Effector CD4-positive, alpha-beta T cell (primary cell): ENCODE measurements at places on chromosomes 12 and 14.
A peak's percentile ranks its signal among the peaks of the same experiment; 100 is the strongest.

GRCh38 chr12:115088328-115088994 is 404.5 kb upstream of the TBX3 start:
- no peak for DNase-seq

DNA sequence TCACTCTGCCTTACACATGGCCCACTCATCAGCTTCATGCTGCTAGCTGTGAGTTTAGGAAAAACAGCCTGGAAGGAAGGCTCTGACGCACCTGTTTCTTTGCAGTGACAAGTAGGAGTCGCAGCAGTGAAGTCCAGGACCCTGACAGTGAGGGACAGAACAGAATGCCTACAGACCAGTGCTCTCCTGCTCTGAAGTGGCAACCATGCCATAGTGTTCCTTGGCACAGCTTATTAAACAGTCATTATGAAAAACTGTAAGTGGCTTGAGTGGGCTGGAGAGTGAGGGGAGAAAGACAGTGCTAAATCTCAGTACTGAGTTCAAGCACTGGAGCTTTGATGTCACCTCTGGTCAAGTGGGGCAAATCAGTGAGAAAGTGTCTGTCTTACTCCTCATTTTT is 61.7 kb downstream of the MYRFL start:
- no peak for DNase-seq

DNA sequence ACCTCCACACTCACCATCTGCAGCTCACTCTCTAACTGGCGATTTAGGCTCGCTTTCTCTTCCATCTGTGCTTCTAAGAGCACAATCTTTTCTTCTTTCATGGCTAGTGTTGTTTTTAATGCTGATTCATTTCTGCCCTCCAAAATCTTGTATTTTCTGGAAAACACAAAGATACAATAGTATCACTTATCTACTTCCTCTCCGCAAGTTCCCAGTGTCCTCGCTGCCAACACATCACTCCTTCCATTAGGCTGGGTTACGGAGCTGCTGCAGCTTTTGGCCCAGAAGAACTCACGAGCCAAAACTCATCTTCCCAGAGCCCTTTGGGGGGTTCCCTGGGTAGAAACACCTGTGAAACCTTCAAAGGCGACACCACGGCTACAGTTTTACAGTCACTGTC is 63.8 kb upstream of the GPR68 start:
- no peak for DNase-seq

DNA sequence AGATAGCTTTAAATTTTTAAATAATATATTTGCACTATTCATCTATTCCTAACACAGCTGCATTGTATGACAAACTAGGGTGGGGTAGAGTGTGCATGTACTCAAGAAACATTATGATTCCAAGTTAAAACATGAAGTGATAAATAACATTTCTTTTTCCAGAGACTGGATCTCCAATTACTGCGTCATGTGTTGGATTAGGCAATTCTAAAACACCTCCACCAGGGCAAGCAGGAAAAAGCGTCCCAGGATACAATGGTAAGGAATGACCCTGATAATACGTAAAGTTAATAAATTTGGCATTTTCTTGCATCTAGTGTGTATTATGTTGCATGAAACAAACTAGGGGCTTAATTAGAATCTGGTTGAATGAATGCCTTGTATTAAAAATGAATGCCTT is 138.9 kb downstream of the ACSS3 start:
- no peak for DNase-seq

DNA sequence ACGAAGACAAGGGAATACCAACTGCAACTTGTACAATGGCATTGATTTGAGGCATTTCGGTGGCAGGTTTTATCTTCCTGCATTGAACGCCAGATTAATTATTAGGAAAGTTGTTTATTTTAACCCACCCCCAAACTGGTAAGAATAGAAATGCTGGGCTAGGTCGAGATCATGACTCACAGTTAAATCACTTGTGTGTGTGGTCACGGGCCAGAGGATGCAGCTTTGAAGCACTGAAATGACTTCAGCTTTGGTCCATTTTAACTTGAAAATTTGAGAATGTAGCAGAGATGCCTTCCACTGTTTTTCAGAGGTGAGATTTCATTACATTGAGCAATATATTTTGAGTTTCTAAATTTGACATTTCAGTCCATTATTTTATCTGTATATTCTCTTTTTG is 23.6 kb upstream of the KCNH3 start:
- DNase-seq, result no peak

- no peak for DNase-seq
Observed at GRCh38 chr14:97271451-97271960, 474.3 kb downstream of the VRK1 start.

GRCh38 chr14:99460793-99461192 is 19.9 kb downstream of the SETD3 start:
- no peak for DNase-seq

GRCh38 chr12:109760930-109761921 is 47.6 kb downstream of the FAM222A start:
- DNase-seq, result no peak

DNA sequence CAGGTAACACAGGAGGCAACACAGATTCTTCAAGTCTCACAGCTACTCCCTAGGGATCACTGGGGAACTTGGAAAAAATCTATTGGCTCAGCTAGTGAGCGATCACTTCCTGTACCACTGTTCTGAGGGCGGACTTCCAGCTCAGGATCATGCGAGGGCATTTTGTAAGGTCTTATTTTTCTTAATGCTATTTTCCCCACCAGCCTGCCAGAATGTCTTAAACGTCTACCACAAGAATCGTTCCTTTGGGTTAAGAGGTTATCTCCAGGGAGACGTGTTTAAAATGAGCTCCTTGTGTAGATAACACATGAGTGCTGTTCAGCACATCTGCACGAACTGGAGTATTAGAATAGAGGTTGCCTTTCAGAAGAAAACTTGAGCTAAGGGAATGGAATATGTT is 162.6 kb downstream of the ETNK1 start:
- no peak for DNase-seq

- no peak for DNase-seq
Observed at GRCh38 chr12:48691826-48692487, 9.9 kb upstream of the KANSL2 start.

DNA sequence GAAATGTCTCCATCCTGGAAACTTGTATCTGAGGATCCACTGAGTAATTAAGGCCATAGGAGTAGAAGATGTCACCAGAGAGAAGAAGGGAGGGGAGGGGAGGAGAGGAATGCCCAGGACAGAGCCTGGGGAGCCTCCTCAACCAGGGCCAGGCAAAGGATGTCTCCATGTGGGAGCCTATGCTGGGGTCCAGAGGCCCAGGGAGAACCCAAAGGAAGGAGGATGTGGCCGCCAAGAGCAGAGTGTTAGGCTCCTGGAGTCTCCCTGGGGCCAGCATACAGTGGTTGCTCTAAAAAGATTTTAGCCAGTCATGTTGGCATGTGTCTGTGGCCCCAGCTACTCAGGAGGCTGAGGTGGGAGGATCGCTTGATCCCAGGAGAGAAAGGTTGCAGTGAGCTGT is 92.6 kb downstream of the DICER1 start:
- no peak for DNase-seq

DNA sequence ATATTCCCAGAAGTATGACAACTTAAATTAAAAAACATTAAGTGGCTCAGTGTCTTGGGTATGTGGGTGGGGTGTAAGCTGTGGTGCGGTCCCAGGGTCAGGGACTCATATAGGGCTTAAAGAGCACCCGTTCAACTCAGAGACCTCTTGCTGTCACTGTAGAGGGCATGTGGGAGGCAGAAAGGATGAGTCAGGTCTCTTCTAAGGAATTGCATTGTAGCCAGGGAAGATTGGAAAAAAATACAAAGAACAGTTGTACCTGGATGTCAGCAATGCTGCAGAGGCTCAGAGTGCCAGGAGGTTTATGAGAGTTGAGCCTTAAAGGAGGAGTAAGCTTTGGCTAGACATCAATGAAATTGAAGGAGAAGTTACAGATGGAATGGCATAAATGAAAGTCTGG is 104.1 kb downstream of the MYRFL start:
- no peak for DNase-seq

DNA sequence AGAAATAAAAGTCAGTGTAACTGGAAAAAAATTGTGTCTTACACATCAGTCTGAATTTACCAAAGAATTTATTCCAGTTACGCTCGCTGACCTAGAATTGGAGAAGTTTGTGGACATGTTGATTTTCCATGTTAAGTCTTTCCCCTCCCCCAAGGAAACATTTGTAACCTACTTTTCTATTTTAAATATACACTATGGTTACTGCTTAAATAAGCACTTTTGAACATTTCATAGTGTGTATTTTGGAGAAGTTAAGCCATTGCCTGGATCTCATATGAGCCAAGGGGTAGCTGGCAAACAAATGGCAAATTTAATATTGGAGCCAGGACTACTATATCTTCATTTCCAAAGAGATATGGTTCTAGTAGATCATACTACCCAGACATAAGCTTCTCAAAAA is 42.9 kb upstream of the NT5DC3 start:
- DNase-seq, result no peak

GRCh38 chr14:60563113-60563512 is 54.2 kb downstream of the SIX6 start:
- DNase-seq, result no peak

DNA sequence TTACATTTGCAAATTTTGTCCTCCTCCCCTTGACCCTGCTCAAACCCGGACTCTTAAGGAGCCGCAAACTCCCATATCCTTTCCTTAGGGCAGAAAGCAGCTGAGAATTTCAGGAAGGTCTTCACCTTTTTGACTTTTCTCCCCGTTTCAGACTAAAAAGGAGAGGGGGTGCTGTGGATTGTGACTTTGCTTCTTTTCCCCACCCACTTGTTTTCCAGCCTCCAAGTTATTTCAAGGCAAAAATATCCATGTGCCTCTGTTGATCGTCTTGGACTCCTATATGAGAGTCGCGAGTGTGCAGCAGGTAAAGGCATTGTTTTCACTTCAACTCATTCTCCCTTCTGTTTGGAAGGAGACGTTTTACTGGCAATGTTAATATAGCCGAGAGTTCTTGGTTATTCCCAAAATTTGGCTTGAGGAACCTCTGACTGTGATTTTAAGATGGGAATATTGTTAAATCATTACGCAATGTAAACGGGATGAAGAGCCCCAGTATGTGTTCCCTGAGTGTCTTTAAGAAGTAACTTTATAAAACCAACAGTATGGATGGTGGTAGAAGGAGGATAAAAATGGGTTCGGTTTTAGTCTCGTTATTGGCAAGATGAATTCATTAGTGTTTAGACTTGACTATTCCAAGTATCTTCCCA is 663 bp downstream of the LRRK2 start:
- no peak for DNase-seq

GRCh38 chr14:77311217-77311616 is 9.5 kb downstream of the POMT2 start:
- DNase-seq, result no peak

GRCh38 chr12:54251667-54252284 is 28.1 kb downstream of the CBX5 start:
- peak; percentile 9 for DNase-seq

GRCh38 chr14:68412505-68413465 is 380.1 kb downstream of the ZFP36L1 start:
- DNase-seq, result no peak

DNA sequence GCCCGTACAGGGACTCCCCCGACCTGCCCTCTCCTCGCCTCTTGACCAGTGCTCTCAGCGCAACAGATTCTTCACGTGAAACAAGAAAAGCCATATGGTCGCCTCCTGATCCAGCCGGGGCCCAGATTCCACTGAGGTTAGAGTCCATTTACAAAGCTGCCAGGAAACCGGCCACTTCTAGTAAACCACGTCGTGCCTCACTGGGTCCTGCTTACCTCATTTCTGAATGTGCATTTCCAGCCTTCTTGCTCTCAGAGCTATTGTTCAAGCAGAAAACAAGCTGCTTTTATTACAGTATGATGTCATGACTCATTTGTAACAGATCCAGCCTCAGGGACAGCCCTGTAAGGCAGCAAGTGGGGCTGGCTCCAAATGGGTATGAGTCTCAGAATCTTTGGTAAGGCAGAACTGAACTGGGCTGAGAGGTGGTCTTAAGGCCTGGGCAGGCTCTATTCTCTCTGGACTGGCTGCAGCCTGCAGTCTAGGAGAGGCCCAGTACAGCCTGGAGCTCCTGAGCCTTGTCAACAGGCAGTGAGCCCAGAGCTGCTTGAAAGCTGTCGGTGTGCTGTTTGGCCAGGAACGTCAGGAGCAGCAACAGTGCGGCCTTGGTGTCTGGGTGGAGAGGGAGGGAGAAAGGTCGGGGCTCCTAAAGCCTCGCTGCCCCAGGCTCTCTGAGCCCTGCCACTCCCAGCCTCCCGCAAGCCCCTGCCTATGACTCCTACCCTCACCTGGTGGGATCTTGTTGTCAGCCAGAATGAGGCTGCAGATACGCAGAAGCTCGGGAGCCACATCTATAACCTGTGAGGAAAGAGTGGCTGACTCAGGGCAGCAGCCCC is 8.3 kb downstream of the REC8 start:
- no peak for DNase-seq

- DNase-seq, result no peak
Observed at GRCh38 chr14:65976761-65977404, 509.3 kb upstream of the CCDC196 start.

- no peak for DNase-seq
Observed at GRCh38 chr14:36971263-36971855, 201.0 kb downstream of the SLC25A21 start.

DNA sequence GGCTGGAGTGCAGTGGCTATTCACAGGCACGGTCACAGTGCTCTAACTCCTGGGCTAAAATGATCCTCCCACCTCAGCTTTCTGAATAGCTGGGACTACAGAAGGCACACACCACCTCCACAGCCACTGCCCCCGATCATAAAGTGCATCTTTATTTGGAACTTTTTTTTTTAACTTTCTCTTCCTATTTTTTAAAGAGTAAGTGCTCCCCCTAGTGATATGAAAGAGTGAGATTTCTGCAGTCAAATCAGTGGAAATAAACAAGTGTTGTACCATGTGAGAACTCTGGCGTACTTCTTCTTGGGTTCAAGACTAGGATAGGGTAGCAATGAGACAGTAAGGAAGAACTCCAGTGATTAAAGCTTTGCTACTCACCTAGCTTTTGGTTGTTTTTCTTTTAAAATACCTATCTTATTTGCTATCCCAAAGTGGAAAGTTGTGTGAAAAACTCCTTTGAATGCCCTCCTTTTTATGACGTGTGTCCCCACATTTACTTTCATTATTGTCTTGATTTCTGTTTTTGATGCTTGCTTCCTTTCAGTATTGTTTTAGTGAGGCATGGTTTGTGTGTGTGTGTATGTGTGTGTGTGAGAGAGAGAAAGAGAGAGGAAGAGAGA is 6.6 kb downstream of the PPP4R4 start:
- DNase-seq, result no peak

DNA sequence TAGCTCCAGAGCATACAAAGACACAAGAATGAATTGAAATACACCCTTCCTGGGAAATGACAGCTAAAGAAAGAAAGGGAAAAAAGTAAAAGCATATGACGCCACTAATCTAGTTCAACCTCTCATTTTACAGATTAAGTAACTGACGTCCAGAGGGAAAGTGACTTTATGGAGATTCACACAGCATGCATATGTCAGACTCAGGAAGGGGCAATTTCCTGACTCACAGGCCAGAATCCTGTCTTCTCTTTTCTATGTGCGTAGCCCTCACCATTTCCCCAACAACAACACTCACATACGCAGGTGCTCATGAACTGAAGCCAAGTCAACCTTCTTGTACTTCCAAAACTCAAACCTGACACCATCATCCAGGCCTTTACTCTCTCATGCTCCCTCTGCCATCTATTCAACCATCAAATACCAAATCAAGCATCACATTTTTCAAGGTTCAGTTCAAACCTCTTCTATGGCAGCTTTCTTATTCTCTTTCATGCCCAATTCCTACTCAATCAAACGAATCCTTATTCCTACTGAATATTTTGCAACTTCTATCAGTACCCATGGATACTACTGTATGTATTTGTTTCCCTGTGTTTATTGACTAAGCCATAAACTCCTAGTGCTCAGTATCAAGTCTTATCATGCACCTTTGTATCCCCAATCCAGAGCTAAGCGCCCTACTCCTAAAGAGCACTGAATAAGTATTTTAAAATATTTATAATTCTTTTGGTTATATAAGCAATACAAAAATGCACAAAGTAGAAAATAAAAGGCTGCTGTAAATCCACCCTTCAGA is 52.8 kb downstream of the STXBP6 start:
- no peak for DNase-seq
